ENCODE measurements at places on chromosomes 16 and 17.

- DNase-seq, result no peak
Measured at GRCh38 chr16:56793492-56793891, 63.6 kb downstream of the NUP93 start.

- DNase-seq, result no peak
Measured at GRCh38 chr17:80797741-80798594, 193.7 kb upstream of the CHMP6 start.

- no peak for DNase-seq
Measured at GRCh38 chr17:9228408-9229159, 207.3 kb downstream of the NTN1 start.

GRCh38 chr17:71964559-71964958, 156.3 kb upstream of the SOX9 start:
- DNase-seq, result no peak

DNA sequence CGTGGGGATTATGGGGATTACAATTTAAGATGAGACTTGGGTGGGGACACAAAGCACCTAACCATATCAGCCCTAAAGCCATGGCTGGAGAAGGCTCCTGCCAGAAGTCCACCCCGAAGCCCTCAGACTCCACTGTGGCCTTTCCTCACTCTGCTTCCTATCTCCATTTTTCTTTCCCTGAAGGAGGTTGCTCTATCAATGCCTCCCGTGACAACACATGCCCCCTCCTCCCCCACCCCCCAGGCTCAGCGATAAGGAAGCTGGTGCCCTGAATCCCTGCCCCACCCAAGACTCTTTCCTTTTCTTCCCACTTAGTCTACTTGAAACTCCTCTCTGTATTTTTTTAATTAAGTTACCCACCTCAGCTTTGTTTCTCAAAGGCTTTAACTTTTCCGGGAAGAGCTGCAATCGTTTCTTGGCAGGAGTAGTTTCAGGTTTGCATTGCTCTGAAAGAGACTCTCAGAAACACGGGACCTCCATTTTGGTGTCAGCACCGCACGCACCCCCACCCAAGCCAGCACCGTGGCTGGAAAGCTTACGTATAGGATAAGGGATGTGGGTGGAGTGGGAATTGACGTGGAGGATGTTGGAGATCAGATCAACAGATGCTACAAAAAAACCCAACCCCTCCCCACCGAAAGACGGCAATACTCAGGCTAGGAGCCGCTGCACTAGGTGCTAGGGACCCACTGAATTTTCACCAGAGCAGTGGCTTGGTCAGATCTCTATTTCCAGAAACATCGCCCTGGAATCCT, 15.2 kb upstream of the CA4 start:
- no peak for DNase-seq

DNA sequence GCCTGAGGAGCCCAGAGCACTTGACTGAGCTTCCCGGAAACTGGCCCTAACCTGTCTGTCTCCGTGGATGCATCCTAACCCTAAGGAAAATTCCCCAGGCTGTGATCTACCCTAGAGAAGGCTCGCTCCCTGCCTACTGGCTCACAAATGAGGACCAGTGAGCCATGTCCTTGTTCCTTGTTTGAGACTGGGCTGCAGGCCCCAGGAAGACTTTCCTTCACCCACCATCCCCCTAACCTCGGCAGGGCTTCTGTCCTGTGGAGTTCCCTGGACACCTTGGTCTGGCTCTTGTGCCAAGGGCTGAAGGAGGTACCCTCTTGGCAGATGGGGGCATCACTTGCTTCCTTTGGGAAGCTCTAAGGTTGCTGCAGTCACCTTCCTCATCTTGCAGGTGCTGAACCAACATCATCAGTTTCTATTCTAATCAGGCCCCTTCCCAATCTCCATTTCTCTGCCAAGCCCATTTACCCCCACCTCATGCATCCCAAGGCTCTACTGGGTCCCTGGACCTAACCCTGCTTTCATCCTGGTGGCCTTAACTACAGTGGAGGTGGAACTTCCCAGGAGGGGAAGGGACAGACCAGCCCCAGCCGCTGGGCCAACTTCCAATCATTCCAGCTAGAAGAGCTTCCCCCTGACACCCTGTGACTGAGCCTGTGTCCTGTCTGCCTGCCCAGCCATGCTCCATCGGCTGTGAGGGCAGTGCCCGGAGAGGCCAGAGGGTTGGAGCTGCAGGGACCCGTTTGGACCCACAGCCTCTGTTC, 12.4 kb downstream of the RNF40 start:
- DNase-seq, result no peak

- no peak for DNase-seq
Measured at GRCh38 chr16:57146040-57146647, 39.7 kb downstream of the PSME3IP1 start.

DNA sequence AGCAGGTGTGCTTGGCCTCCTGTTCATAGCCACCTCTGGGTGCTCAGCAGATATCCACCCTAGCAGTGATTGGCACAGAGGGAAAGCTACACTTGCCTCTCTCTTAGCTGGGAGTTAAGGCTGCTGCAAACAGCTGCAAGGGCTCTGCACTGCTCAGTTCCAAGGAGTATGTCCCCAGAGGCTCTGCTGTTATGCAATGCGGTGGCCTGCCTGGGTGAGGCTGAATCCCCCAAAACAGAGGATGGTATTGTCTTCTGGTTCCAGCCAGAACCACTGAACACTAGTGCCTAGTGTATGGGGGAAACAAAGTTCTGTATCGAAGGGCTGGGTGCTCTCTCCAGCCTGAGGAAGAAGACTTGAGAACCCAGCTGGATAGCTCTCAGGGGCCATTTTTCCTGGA, 16.8 kb downstream of the TMEM94 start:
- no peak for DNase-seq

- no peak for DNase-seq
Measured at GRCh38 chr17:73089322-73090317, 2.9 kb downstream of the SLC39A11 start.

- no peak for DNase-seq
Measured at GRCh38 chr16:56936950-56937349, 5.0 kb downstream of the HERPUD1 start.

DNA sequence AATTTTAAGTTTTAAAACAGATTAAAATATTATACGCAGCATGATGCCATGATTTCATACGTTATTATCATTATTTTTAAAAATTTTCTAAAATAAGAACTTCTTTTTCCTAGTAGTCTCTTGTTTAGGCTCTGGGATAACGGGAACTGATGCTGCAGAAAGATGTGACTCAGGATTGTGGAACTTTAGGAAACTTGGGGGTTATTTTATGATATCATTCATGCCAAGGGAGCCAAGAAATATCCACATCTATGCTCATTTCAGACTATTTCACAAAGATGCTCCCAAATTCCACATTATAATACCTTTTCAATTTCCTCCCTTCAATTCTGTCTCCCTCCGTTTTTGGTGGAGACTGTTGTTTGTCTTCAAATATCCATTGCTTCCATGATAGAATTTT, 236.4 kb downstream of the HS3ST3A1 start:
- no peak for DNase-seq

DNA sequence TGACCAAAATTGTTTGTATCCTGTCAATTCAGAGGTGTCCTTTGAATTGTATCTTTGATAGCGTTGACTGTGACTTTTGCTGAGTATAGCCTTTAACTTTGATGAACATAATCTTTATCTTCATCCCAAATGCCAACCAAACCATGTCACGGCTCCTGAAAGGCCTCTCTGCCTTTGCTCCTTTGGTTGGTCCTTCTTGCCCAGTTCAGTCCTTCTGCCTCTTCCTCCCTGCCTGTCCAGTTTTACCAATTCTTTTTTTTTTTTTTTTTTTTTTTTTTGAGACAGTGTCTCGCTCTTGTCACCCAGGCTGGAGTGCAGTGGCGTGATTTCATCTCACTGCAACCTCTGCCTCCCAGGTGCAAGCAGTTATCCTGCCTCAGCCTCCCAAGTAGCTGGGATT, 12.9 kb upstream of the VPS4A start:
- no peak for DNase-seq

- DNase-seq, result no peak
Measured at GRCh38 chr17:47338026-47338425, 14.3 kb downstream of the EFCAB13 start.

DNA sequence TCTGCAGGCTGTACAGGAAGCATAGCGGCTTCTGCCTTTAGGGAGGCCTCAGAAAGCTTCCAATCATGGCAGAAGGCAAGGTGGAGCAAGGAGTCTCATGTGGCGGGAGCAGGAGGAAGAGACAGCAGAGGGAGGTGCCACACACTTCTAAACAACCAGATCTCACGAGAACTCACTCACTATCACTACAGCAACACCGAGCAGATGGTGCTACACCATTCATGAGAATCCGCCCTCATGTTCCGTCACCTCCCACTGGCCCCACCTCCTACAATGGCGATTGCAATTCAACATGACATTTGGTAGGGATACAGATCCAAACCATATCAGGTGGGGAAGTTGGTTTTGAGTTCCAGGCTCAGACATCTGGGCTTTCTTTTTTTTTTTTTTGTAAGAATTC, 31.9 kb upstream of the NUDT7 start:
- no peak for DNase-seq

DNA sequence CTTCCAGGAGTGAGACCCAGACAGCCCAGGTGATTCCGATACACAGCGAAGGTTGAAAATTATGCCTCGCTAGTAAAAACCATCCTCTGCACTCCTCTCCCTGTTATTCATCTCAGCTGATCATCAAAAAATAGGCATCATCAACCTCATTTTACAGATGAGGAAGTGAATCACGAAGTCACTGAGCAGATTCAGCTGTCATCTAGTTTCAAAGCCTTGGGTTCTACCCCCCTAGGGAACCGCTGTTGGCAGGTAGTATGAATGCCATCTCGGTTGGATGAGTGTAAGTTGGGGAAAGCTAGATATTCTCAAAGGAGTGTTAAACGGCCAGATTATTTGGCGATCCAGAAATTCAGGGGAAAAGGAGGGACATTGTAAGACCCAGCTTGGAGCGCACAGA, 2.0 kb downstream of the CRYM start:
- DNase-seq, result no peak

GRCh38 chr17:80220054-80220735, at the start of the genes SGSH and SLC26A11:
SGSH (minus strand) TSS chr17:80220333; CDS start chr17:80220313, 20 bp downstream.
SLC26A11 (plus strand) TSS chr17:80220427; CDS start chr17:80221561, 1,134 bp downstream.
- no peak for DNase-seq

- no peak for DNase-seq
Measured at GRCh38 chr17:15351925-15352324, 10.5 kb upstream of the TEKT3 start.

- DNase-seq, result no peak
Measured at GRCh38 chr17:36894925-36895324, 42.4 kb upstream of the LHX1 start.

DNA sequence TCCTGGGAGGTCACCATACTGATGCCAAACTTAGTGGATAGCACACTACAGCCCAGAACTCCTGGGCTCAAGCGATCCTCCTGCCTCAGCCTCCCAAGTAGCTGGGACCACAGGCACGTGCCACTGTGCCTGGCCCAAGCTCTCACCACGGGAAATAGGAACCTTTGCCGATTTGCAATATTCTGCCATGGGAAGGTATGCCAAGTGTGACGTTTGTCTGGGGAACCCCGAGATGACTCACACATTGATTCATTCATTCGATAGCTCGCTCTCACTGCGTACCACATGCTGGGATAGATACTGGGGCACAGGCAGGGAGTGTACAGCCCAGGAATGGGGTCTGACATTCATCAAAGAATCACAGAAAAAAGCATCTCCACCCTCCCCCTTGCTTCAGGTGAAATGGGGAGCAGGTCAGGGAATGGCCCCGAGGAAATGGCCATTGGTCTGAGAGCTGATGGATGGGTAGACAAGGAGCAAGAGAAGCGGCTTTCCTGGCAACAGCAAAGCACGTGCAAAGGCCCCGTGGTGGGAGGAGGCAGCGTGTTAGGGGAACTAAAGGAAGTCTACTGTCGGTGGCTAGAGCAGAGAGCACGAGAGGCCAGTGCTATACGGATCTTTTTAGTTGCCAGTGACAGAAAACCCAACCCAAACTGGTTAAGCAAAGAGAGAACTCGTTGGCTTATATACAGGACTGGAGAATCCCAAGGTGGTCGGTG, 44.1 kb downstream of the DNAH17 start:
- DNase-seq, result no peak

DNA sequence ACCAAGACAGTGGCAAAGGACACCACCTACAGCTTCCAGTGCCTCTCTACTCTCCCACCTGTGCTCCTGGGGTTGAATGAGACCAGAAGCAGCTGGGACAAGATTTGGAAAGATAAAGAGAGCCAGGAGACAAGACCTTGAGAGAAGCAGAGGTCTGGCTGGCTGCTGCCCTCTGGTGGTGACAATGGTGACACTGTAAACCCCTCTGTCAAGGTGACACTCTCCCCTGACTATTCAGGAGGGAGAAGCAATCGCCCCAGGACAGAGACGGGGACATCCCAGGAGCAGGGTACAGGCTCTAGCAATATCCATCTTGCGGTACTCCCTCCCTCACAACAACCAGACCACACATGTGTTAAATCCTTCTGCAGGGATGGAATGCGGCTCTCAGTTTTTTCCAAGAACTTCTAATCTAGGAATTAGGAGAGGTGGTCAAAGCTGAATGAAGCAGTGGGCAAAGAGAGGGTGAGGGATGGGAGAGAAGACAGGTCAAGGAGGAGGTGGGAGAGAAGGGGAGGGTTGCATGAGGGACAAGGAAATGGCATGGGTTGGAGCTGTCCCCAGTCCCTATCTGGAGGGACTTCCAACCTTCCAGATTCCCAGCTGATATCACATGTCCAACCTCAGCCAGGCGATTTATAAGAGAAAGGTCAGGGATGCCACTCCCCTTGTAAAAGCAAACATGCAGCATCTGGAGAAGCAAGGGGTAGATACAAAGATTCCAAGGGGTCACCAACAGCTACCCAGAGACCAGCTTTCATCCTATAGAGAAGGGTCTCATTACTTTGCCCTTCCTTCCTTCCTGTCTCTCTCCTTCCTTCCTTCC, 2.9 kb downstream of the PHOSPHO1 start:
- DNase-seq, result peak; percentile 28

GRCh38 chr16:87648236-87648635, 45.9 kb downstream of the JPH3 start:
- no peak for DNase-seq

DNA sequence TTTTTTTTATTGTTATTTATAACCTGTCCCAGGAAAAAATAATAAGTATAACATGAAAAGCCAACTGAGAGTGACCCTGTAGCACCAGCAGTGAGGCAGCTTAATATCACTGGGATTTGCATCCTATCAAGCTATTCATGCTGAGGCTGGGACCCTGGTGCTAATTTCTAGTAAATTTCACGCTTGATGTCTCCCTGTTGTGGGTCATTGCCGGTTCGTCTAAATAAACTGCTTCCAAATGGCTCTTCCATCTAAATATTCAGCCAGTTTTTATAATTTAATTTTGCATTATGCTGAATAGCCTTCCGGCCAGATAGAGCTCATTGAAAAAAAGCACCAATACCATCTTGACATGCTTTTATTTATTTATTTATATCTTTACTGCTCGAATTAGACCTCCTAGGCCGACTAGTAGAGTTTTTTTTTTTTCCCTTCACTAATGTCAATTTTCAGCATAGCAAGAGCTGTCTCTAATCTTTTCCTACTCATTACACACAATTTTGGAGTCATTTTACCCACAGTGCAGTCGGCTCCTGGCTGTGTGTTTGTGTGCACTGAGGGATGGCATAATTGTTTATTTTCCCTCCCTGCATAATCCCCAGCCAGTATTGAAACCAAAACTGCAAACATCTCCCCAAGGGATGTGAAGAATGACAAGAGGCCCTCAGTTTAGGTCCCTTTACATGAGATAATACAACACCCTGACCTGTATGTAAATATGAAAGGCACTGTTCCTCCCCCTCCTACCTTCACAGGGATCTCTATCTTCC, 168.8 kb downstream of the AATF start:
- no peak for DNase-seq

Measured in NCI-H748 treated with DMSO at 0.1 percent for 48 hours (cell line).